ENCODE measurements at places on chromosomes 12 and 14.

DNA sequence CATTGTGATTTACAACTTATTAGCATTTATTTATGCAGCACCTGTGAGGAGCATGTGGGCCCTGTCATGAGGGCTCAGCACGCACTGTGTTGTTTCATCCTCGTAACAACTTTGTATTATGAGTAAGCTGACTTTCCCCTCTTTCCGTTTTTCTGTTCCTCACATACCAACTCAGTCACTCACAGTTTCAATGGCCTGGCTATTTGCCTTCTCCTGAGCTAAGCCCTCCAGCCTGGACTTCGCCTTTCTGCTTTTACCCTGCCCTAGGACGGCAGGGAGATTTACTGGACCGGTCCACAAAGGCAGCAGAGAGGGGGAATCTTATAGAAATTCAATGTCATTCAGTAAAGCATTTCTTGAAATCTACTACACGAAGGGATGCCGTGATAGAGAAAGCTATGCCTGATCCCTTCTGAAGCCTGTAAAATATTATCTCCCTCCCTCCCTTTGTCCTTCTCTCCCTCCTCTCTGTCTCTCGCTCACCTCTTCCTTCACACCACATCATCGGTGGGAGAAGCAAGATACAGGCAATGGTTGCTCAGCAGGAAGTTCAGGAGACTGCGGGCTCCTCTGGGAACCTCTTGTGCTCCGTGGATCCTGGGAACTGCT, 219.2 kb upstream of the TBX3 start:
- no peaks in the 10 kb centered on the region for H3K27me3 ChIP-seq
- no peak overlapping the region for H3K27ac ChIP-seq
- H3K4me3 ChIP-seq = no peak overlapping the region
- no peaks in the 10 kb centered on the region for H3K36me3 ChIP-seq

GRCh38 chr12:101761350-101761749, 22.1 kb upstream of the SYCP3 start:
- peaks cover 49% of the 10 kb centered on the region for H3K36me3 ChIP-seq
- H3K4me3 ChIP-seq = no peak overlapping the region
- no peak overlapping the region for H3K27ac ChIP-seq
- peaks cover 8% of the 10 kb centered on the region for H3K4me1 ChIP-seq

DNA sequence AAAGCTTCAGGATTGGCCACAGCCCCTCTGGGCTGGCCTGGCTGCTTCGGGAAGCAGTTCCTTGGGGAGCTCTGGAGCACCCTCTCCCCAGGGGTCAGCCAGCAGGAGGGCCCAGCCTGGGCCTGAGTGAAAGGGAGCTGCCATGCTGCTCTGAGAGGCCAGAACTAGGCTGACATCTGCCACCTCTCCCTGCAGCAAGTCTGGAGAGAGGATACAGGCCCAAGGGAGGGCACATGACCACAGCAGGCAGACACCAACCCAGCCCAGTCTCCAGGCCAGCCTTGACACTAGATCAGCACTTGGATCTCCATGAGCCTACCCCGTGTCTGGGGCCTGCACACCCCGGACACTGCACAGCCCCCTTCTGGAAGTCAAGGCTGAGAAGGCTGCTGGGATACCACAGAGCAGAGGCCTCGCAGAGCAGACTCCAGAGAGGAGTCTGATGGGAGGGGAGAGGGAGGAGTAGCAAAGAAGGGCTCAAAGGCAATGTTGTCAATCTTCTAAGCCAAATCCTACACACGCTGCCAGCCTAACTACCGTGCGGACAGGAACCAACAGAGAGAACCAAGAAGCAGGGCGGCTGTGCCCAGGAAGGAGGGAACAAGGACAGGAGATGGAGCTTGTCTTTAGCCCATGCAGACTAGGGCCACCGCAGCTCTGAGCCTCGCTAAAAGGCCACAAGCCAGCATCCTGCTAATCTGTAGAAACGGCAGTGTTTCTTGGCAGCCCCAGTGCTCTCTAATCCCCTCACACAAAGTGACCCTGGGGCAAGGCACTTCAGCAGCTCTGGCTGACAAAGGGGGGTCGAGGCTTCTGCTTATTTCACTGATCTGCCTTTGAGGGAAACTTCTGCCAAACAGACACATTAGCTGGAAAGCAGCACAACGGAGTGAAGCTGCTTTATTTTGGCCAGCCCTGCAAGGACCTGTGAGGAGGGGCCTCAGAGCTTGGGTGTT, 12.9 kb downstream of the COL2A1 start:
- no peak for DNase-seq
- peaks cover 38% of the 10 kb centered on the region for H3K27me3 ChIP-seq
- H3K27ac ChIP-seq = peak overlapping the region; percentile 89
- H3K36me3 ChIP-seq = peaks cover 6% of the 10 kb centered on the region
- peaks cover 23% of the 10 kb centered on the region for H3K4me1 ChIP-seq
- H3K4me3 ChIP-seq = no peak overlapping the region

- DNase-seq = no peak
- H3K27ac ChIP-seq = no peak overlapping the region
- H3K27me3 ChIP-seq = peaks cover 8% of the 10 kb centered on the region
- peaks cover 5% of the 10 kb centered on the region for H3K4me1 ChIP-seq
These were observed 2.2 kb downstream of the KRT18 start for GRCh38 chr12:52951126-52951525.

- H3K27me3 ChIP-seq = no peaks in the 10 kb centered on the region
- peaks cover 21% of the 10 kb centered on the region for H3K4me1 ChIP-seq
- peaks cover 21% of the 10 kb centered on the region for H3K36me3 ChIP-seq
- no peak overlapping the region for H3K4me3 ChIP-seq
- DNase-seq = peak; percentile 49
These were observed 5.8 kb downstream of the CCNB1IP1 start for GRCh38 chr14:20327005-20327869.

- no peaks in the 10 kb centered on the region for H3K4me1 ChIP-seq
- no peak overlapping the region for H3K4me3 ChIP-seq
- no peak for DNase-seq
- no peak overlapping the region for H3K27ac ChIP-seq
- H3K27me3 ChIP-seq = no peaks in the 10 kb centered on the region
These were observed 648.9 kb downstream of the VRK1 start for GRCh38 chr14:97446087-97446486.

GRCh38 chr12:127143020-127143419, 1124.0 kb upstream of the TMEM132C start:
- peaks cover 10% of the 10 kb centered on the region for H3K4me1 ChIP-seq
- H3K27me3 ChIP-seq = peaks cover 29% of the 10 kb centered on the region
- no peak overlapping the region for H3K27ac ChIP-seq
- no peaks in the 10 kb centered on the region for H3K36me3 ChIP-seq

DNA sequence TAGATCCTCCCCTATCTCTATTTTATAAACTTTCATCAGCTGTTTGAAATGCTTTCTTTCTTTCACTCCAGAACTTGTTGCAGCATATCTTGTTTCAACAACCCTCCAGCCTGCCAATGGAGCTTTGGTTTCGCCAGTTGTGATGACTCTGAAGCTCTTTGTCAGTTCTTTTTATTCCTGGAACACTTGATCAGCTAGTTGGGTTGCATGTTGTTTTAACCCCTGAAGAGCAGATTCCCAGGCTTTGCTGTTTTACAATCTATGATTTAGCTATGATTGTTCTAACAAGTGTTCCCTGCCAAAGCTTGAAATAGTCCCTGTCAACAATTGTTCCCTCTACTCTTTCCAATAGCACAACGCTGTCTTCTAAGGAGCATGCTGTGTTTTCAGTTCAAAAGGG, 50.6 kb upstream of the FUT8 start:
- H3K4me1 ChIP-seq = no peaks in the 10 kb centered on the region
- no peak overlapping the region for H3K4me3 ChIP-seq
- no peak overlapping the region for H3K27ac ChIP-seq
- no peaks in the 10 kb centered on the region for H3K36me3 ChIP-seq

GRCh38 chr12:24470050-24470449, 478.9 kb downstream of the BCAT1 start:
- H3K4me1 ChIP-seq = no peaks in the 10 kb centered on the region
- no peaks in the 10 kb centered on the region for H3K27me3 ChIP-seq
- H3K4me3 ChIP-seq = no peak overlapping the region

GRCh38 chr14:72500234-72500838, 393.6 kb downstream of the DPF3 start:
- H3K27ac ChIP-seq = no peak overlapping the region
- no peak overlapping the region for H3K4me3 ChIP-seq
- no peaks in the 10 kb centered on the region for H3K36me3 ChIP-seq
- H3K27me3 ChIP-seq = peaks cover 38% of the 10 kb centered on the region
- no peaks in the 10 kb centered on the region for H3K4me1 ChIP-seq
- no peak for DNase-seq

DNA sequence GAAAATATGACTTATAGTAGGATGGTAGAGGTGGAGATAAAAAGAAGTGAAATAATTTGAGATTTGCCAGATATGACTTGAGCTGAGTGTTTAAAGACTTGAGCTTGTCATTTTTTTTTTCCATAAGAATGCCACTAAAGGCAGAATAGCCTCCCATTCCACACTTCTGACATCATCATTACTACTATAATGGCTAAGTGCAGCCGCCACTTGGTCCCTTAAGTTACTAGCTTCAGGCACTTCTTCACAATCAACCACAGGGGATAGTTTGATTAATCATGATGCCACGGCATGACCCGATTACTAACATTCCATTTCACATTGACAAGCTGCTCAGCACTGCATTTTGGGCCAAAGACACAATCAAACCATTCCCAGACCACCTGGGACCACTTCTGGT, 127.9 kb downstream of the EFCAB11 start:
- H3K4me3 ChIP-seq = no peak overlapping the region
- DNase-seq = no peak
- H3K27me3 ChIP-seq = no peaks in the 10 kb centered on the region
- no peaks in the 10 kb centered on the region for H3K4me1 ChIP-seq

GRCh38 chr12:100447381-100447780, 26.3 kb upstream of the NR1H4 start:
- H3K4me3 ChIP-seq = no peak overlapping the region
- peaks cover 15% of the 10 kb centered on the region for H3K27me3 ChIP-seq
- no peaks in the 10 kb centered on the region for H3K36me3 ChIP-seq
- no peaks in the 10 kb centered on the region for H3K4me1 ChIP-seq
- no peak for DNase-seq
- no peak overlapping the region for H3K27ac ChIP-seq

DNA sequence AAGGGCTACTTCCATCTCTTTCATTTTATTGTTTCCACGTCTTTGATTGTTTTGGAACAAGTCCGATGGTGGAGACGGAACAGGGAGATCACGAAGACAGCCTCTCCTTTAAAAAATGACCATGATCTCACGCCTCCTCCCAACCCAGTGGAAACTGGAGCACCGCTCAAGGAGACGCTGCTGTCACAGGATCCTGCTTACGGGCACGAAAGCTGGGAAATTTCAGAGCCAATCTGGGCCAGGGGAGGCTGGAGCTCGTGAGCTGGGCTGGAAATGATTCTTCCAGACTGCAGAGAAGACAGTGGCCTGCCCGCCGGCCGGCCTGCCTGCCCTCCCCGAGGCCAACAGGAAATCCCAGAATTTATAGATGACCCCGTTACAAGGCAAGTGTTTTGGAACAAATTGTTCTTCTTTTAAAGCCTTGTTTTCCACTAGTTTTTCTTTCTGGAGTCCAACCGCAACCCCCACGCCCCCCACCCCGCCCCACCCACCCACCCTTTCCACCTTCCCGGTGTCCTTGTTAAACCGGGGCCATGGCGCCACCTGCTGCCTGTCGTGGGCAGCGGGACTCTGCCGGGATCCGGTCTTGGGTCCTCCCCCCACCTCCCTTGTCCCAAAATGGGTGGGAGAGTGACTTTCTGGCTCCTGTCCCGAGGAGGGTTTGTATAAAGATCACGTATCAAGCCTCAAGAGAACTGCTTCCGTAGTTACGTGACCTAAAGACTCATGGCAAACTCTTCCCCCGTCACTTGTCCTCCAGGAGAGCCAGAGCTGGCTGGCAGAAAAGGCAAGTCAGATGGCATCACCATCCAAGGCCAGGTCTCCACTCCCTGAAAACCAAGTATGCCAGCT, 40.3 kb downstream of the MAP1LC3B2 start:
- peaks cover 4% of the 10 kb centered on the region for H3K4me1 ChIP-seq
- H3K4me3 ChIP-seq = no peak overlapping the region
- peaks cover 3% of the 10 kb centered on the region for H3K27me3 ChIP-seq
- peak; percentile 36 for DNase-seq

GRCh38 chr12:125282921-125283320, 217.7 kb downstream of the AACS start:
- H3K36me3 ChIP-seq = peaks cover 5% of the 10 kb centered on the region
- H3K4me1 ChIP-seq = peaks cover 4% of the 10 kb centered on the region
- peaks cover 57% of the 10 kb centered on the region for H3K27me3 ChIP-seq
- H3K27ac ChIP-seq = no peak overlapping the region

DNA sequence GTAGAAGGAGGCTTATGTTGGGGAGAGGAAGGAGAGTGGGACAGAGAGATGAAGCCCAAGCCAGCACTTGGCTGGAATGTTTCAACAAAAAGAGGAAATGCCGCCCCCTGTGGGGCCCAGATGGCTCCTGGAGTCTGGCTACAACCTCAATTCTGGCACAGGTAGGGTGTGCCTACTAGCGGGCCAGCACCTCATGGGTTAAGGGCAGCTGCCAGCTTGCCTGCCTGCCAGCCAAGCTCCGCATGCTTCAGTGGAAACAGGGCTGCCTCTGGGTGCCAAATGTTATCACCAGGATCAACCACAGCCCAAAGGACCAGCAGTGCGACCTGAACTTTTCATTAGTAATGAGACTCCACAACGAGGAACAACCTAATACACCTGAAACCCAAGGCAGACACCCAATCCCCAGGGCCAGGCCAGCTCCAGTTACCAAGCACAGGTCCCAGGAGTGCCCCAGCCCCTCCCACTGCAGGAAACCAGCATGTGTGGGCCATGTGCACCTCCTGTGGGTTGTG, 11.3 kb downstream of the RAB15 start:
- no peaks in the 10 kb centered on the region for H3K27me3 ChIP-seq
- H3K36me3 ChIP-seq = peaks cover 3% of the 10 kb centered on the region
- H3K27ac ChIP-seq = peak overlapping the region; percentile 79
- no peak overlapping the region for H3K4me3 ChIP-seq
- peaks cover 6% of the 10 kb centered on the region for H3K4me1 ChIP-seq
- DNase-seq = no peak

DNA sequence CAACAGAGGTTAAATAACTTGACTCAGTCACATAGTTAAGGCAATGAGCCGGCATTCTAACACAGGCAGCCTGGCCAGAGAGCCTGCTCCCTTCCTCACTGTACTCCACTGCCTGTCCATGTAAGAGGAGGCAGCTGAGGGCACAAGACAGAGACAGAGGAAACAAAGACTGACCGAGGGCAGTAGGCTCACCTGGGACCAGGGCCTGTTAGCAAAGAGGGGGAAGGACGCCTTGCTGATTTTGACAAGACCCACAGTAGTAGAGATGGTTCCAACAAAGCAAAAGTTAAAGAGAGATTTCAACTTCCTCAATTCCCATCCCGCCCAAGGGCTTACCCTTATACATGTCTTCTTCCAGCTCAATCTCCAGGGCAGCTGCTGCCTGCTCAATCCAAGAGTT, 26.5 kb downstream of the OTUB2 start:
- H3K36me3 ChIP-seq = peaks cover 100% of the 10 kb centered on the region
- H3K27me3 ChIP-seq = no peaks in the 10 kb centered on the region
- no peak for DNase-seq
- peak overlapping the region; percentile 41 for H3K27ac ChIP-seq
- no peak overlapping the region for H3K4me3 ChIP-seq

DNA sequence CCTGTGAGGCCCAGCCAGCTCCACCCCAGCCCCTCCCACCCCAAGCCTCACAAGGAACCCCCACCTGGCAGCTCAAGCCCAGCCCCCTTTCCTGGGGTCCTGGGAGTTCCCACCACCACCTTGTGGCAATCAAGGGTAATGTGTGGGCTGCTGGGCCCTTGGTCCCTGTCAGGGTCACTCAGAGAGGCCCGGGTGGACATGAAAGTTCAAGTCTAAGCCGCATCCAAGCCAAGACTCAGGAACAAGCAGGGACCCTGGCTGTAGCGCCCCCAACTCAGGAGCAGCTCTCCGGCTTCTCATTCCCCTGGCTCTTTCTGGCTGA, 106.4 kb upstream of the C14orf180 start:
- H3K4me1 ChIP-seq = no peaks in the 10 kb centered on the region
- H3K4me3 ChIP-seq = no peak overlapping the region
- peaks cover 28% of the 10 kb centered on the region for H3K27me3 ChIP-seq
- H3K27ac ChIP-seq = no peak overlapping the region
- DNase-seq = no peak

Measured in effector memory CD8-positive, alpha-beta T cell (primary cell).